Astrocyte of the spinal cord (primary cell): ENCODE measurements at places on chromosomes 7 and 10.
A peak's percentile ranks its signal among the peaks of the same experiment; 100 is the strongest.

DNA sequence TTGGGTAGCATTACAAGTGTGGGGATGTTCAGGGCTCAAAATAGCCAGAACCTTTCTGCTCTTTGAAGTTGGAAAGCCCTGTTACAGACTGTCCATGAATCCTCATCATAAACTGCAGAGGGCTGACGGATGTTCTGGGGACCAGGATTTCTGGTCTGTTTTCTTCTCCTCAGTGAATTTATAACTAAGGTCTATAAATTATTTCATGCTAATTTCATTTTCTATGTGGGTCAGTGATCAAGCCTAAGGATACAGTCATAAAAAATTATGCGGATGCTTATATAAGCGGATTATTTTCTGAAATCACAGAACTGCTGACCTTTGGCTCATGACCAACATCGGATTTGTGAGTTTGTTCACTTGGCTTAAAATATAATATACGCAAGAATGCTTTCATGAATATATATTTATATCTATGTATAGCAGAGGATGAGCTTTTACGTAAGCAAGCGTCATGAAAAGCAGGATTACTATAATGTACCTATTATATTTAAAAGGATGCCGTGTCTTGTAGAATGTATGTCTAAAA, 263.7 kb downstream of the GLI3 start:
- no peak for DNase-seq

GRCh38 chr10:106712988-106713387, 451.5 kb downstream of the SORCS1 start:
- DNase-seq, result no peak

GRCh38 chr7:32860090-32860489, 31.5 kb downstream of the KBTBD2 start:
- DNase-seq, result no peak

DNA sequence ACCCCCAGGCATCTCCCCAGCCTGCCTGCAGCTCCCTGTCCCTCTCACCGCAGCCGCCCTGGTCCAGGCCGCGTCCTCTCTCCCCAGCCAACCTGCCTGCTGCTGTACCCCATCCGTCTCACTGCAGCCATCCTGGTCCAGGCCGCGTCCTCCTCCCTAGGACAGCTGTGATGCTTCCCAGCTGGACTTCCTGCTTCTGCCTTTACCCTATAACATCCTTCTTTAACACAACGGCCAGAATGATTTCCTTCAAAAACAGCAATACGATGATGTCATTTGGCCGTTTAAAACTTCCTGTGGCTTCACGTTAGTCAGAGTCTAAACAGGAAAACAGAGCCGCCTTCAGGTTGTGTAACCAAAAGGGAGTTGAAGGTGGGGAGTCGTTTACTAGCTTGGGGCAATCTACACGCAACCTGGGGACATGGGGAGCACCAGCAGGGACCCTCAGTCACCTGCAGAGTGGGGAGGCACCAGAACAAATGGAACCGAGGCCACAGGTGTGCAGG, 32.2 kb upstream of the ZFAND2A start:
- DNase-seq, result peak; percentile 77

- DNase-seq, result peak; percentile 98
Measured at GRCh38 chr7:2399848-2400587, 3.4 kb upstream of the CHST12 start.

- DNase-seq, result peak; percentile 54
Measured at GRCh38 chr7:149559711-149560110, 62.1 kb upstream of the ZNF746 start.

DNA sequence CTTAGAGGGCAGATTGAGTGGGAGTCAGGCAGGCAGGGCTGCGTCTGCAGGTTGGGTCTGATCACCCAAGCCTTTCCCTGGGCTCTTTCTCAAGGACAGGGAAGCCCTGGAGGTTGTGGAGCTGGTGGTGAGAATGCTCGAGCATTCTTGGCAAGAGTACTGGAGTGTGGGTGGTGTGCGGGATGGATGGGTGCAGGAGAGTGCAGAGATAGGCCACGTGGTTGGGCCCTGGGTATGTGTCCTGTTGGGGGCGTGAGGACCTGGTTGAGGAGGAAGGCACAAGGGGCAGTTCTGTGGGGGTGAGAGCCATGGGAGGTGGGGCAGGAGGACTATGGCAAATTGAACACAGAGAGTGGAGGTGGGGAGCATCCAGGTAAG, 135.9 kb downstream of the PTPN20 start:
- no peak for DNase-seq

GRCh38 chr7:35969066-35969465, 168.2 kb downstream of the SEPTIN7 start:
- DNase-seq, result no peak

GRCh38 chr10:50025627-50026026, 37.4 kb downstream of the AGAP6 start:
- DNase-seq, result no peak

GRCh38 chr7:44147026-44147991, 6.2 kb upstream of the MYL7 start:
- DNase-seq, result no peak

GRCh38 chr7:48094861-48095293, 5.8 kb downstream of the UPP1 start:
- DNase-seq, result peak; percentile 56

DNA sequence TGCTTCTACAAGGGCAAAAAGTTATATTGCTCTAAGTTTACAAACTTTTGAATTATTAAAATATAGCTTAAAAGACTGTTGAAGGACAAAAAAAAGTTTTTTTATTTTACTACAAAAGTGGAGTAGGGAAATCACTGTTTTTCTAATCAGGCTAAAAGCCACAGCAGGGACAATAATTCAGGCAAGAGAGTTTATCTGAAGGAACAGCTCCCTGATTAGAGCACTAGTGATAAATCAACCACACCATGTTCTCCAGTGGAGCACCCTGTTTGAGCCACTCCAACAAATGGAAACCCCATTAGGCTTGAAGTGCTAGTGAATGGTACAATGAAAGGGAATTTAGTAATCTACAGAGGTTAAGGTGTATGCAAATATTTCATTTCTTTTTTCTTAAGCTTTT, 357.1 kb downstream of the SEMA3D start:
- no peak for DNase-seq

- DNase-seq, result no peak
Measured at GRCh38 chr10:89699581-89700064, 1.8 kb upstream of the KIF20B start.

DNA sequence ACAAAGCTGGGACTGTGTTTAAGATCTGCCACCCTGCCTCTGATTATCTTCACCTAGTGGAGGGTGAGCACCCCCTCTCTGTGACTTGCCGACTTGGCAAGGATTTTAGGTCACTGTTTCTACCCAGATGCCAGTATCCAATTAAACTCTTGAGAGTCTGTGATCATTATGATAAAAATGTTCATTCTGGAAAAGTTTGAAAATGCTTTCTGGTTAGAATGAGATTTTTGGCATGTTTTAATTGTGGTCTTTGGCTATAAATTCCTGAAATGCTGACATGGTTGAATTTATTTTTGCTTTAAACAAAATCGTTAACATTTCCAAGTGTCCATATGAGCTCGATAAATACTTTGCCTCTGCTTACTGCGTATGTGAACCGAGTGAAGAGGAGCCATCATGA, 221.4 kb downstream of the BICC1 start:
- no peak for DNase-seq

DNA sequence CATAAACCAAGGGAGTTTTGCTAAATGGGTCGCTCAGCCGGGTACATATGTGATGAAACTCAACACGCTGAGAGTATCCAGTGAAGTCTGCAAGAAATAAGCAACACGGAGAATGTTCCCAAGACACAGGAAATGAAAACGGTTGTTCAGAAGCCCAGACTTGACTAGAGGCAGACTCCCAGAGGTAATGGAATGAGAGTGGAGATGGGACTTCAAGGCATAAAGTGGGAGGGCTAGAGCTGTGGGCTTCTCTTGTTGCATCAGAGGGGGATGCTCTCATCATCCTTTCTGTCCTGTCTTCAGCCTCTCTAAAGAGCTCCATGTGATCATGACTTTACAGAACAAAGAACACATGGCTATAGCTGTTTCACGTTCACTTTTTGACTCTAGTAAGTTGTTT, 88.3 kb downstream of the BAMBI start:
- DNase-seq, result no peak

DNA sequence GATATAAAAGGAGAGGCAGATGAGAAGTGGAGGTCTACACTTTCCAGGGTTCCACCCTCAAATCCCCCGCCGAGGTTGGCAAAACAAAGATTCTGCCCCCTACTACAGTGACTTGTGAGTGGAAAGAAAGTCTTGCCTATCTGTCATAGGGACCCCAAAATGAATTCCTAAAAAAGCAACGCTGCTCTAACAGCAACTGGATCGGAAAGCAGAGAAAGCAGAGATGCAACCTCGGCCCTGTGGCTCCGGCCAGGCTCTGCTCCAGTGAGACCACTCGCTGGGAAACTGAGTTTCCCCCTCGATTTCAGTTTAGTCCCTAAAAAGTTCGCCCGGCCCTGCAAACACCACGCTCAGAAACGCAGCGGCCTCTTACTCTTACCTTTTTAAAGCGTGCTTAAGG, 297.9 kb upstream of the NFE2L3 start:
- DNase-seq, result no peak

DNA sequence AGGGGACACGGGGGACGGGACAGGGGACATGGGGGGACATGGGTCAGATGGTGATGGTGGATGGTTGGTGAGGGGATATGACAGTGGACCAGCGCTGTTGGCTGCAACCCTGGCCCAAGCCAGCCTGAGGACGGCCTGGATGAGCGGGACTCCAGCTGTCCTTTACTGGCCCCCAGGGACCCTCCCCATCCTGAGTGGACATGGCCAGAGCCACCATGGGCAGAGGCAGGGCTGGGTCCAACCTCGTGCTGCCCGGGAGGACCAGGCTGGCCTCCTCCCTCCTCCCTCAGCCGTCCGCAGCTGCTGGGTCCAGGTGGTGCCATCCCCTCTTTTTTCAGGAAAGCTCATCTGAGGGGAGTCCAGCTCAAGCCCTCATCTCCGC, 30.4 kb downstream of the GET4 start:
- DNase-seq, result no peak

GRCh38 chr10:3977761-3978160, 192.8 kb upstream of the KLF6 start:
- no peak for DNase-seq
